ENCODE measurements at places on chromosomes 2 and 18.

- no peak for DNase-seq
These were observed 254.3 kb downstream of the RBM43 start for GRCh38 chr2:151007365-151007764.

GRCh38 chr2:238320246-238320647 lies at the start of gene TRAF3IP1:
TRAF3IP1 (plus strand) TSS chr2:238320518; CDS start chr2:238320663, 145 bp downstream.
- DNase-seq = peak; percentile 62

DNA sequence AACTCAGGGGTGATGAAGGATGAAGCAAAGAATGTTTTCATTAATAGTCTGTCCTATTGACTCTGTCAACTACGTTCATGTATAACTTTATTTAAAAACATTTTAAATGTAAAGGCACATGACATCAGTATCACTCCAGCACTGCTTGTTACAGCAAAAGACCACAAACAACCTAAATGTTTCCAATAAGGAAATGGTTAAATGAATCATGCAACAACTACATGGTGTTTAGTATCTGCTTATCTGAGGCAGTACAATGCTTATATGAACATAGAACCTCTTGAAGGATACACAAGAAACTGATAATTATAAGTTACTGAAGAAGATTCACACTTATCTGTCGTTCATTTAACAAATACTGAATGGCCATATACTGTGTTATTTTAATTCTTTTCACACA lies 8.4 kb downstream of the BARD1 start:
- DNase-seq = no peak

GRCh38 chr18:77701977-77702376 lies 452.3 kb downstream of the GALR1 start:
- DNase-seq = no peak
